ENCODE measurements at places on chromosomes 1 and 21.
A peak's percentile ranks its signal among the peaks of the same experiment; 100 is the strongest.

- DNase-seq: no peak
Measured at GRCh38 chr1:8361198-8361849, 43.4 kb downstream of the SLC45A1 start.

DNA sequence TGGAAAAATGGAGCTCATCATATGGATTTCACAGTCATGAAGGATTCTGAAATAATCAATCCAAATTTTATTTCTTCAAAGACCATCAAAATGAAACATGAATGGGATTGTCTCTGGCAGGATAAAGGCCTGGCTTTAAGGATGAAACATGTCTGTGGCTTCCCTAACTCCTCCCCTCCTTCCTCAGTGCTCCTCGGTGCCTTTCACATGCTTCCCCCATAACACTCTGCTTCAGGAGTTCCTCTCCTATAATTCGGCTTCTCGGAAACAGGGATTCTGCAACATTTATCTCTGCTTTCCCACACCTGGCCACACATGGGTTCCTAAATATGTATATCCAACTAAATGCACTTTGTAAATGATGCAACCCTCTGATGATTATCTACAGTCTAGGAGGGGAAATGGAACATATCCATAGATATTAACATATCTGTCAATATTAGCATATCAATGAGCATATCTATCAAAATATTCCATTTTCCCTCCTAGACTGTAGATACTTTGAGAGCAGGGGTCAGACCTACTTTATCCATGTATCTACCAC is 153.8 kb downstream of the PLPP3 start:
- DNase-seq: no peak

DNA sequence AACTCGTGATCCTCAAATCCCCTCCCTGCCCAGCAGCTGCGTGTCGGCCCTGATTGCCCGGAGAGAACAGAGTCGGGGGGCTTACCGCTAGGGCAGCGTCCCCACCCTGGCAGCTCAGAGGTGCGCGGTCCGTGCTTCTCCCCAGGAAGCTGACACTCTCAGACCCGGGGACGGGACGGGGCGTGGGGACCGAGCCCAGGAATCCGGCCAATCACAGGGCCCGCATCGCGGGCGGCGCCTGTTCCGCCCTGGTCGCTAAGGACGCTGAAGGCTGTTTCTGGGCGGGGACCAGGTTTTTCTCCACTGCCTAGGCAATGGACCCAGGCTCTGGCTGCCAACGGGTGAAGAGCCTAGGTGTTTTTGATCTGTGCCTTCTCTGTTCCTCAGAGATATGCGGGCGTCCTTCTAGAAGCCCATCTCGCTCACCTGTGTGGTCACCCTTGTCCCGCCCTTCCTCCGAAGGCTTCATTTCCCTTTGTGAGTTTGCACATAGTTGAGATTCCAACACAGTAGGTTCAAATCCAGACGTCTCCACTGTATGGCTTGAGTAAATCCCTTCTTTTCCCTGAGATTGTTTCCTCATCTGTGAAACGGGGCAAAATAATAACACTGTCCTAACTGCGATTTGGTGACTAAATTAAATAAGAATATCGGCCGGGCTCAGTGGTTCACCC is at the start of gene C1orf87:
Gene C1orf87, minus strand, starts transcription at position 166 of the 674 bp plus-strand sequence. CDS start 1,127 bp downstream, outside the sequence.
- DNase-seq: no peak

- no peak for DNase-seq
Measured at GRCh38 chr1:226615876-226616275, 67.3 kb downstream of the STUM start.

DNA sequence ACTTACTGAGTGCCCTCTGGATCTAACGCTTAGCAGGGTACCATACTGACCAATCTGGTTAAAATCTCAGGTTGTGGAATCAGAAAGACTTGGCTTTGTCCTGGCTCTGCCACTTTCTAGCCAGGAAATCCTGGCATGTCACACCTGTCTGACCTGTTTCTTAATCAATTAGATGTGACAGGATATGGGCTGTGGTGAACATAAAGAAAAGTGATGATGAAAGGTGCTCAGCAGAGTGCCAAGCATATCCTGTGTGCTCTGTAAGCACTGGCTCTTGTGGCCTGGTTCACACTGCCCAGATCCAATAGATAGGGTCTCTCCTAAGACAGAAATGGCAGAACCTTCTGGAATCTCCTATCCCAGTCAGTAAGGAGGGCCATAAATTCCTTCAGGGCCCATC is 53.9 kb downstream of the PHC2 start:
- DNase-seq: no peak

DNA sequence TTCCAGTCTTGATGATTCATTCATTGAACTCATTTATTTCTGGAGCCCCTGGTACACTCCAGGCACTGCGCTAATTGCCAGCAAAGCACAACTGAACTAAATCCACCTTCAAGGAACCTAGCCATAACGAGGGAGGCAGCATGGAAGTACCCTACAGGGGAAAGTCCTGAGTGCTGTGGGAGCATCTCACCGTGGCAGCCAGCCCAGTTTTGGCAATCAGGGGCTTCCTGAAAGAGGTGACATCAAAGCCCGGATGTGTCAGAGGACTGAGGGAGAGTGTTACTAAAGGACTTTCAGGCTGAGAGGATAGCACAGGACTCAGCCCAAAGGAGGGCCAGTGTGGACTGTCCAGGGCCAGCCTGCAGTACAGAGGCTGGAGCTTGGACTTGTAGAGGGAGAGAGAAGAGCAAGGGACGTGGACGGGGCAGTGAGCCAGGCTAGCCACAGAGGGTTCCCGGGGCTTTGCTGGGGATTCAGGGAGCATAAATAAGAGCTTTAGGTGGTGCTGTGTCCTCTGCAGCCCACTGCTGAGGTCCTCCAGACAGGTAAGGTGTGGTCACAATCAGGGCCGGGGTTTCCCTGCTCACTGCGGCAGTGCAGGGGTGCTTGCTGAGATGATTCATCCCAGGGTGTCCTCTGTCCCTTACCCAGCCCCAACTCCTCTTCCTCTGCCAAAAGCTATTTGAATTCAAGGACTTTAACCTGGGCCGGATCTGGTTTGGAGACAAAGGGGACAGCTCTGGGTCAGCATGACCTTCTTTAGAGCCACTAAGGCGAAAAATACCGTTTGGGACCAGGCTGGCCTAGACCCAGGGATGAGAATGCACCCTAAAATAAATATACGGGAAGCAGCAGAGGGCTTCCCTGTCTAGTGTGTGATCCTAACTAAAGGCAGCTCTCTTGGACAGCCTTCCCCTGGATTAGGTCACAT is 128.3 kb downstream of the EDEM3 start:
- DNase-seq: peak; percentile 64
